Retinal pigment epithelial cell (primary cell): ENCODE measurements at places on chromosomes 16 and 17.

GRCh38 chr17:15412606-15413005, 54.8 kb downstream of the CDRT4 start:
- DNase-seq = no peak

- DNase-seq = no peak
Measured at GRCh38 chr16:53053967-53054669, 673 bp upstream of the CHD9 start.

GRCh38 chr17:43803758-43804157, 23.5 kb downstream of the CFAP97D1 start:
- no peak for DNase-seq

- DNase-seq = no peak
Measured at GRCh38 chr17:8059131-8059530, 20.3 kb downstream of the ALOX15B start.

DNA sequence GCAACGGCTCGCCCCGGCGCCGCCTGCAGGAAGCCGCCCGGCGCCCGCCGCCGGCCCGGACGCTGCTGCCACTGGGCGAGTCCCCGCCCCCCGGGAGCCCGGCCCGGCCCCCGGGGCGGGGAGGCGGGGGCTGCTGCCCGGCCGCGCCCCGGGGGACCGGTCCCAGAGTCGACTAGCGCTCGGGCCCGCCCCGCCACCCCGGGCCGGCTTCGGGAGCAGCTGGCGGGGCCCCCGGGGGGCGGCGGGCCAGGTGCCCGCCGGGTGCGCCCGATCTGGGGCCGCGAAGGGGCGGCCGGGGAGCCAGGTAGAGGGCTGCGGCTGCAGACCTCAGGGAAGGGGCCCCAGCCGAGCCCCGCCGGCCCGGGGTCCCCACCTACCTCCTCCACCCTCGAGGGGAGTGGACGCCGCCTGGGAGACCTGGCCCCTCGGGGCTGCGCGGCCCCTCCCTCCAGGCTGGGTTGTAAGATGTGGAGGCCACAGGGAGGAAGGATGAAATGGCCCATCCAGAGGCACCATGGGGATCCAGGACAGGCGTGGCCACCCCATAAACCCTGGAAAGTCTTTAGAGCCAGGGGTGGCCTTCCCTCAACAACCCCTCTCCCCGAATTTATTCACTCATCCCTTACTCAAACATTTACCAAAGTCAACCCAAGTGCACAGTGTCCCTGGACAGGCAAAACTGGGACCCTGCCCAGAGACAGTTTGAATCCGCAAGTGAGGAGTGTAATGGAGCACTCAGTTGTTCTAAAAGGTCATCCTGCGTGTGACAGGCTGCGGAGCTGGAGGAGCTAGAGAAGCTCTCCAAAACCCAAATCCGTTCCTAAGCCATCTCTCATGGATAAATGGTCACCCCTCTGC, at the start of gene CDYL2:
Gene CDYL2, minus strand, starts transcription at position 73 of the 858 bp plus-strand sequence. CDS start 425 bp downstream, outside the sequence.
- no peak for DNase-seq

GRCh38 chr17:78889531-78889930, 13.5 kb downstream of the CEP295NL start:
- no peak for DNase-seq

GRCh38 chr17:77738751-77739531, 219.6 kb upstream of the TNRC6C start:
- no peak for DNase-seq

GRCh38 chr16:83338941-83339340, 468.8 kb upstream of the HSBP1 start:
- no peak for DNase-seq

DNA sequence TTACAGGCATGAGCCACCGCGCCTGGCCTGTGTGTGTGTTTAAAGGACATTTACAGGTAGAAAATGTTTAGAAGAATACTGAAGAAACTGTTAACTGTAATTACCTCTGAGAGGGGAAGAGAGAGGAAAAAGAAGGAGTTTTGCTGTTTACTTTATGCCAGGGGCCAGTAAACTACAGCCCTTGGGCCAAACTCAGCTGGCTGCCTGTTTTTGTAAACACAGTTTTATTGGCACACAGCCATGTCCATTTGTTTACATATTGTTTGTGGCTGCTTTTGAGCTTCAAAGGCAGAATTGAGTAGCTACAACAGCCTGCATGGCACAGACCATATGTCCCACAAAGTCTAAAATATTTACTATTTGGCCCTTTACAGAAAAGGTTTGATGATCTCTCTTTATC, 76.4 kb downstream of the GPR139 start:
- DNase-seq = no peak

GRCh38 chr17:73722165-73722564, 77.9 kb upstream of the SDK2 start:
- DNase-seq = no peak

DNA sequence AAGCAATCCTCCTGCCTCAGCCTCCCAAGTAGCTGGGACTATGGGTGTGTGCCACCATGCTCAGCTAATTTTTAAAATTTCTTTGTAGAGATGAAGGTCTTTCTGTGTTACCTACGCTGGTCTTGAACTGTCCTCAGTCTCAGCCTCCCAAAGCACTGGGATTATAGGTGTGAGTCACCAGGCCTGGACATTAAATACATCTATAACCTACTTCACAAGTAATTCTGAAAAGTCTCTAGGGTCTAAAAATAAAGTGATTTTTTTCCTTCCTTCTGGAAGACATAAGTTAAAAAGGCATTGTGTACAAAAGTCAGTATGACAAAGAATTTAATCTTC, 118.3 kb downstream of the PARN start:
- no peak for DNase-seq

GRCh38 chr16:83402967-83403366, 404.8 kb upstream of the HSBP1 start:
- peak; percentile 11 for DNase-seq

DNA sequence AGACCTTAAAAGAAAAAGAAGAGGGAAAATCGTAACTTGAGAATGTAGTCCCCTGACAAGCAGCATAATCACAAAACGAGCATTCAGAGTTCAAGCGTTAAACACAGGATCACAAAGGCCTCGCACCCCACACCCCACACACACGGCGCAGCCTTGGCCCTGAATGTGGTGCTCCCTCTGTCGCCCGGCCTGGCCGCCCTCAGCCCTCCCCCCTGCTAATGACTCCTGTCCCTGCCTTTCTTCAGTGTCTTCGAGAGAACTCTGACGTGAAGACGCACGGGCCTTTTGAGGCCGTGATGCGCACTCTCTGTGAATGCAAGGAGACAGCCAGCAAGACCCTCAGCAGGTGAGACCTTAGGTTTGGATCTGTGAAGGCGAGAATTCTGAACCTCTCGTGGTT, 47.5 kb upstream of the ENDOV start:
- no peak for DNase-seq

GRCh38 chr17:44628243-44629188, 27.8 kb upstream of the MEIOC start:
- peak; percentile 38 for DNase-seq

DNA sequence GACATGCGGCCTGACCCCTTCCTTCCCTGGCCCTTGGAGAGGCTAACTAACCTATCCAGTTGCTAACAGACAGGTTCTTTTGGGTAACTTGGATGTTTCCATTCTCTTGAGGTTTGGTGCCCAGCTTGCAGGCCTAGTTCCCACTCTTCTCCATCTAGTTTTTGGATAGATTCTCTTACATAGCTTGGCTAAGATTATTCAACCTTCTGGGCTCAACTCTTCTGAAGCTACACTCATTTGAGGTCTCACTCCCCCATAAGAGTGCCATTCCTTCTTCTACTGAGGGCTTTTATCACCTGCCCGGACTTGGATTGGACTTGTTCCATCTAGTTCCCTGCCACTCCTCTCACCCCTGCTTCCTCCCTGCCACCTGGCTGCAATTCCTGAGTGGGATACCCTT, 44.1 kb upstream of the MARCHF10 start:
- no peak for DNase-seq

- DNase-seq = no peak
Measured at GRCh38 chr17:13885953-13886889, 183.1 kb upstream of the COX10 start.

DNA sequence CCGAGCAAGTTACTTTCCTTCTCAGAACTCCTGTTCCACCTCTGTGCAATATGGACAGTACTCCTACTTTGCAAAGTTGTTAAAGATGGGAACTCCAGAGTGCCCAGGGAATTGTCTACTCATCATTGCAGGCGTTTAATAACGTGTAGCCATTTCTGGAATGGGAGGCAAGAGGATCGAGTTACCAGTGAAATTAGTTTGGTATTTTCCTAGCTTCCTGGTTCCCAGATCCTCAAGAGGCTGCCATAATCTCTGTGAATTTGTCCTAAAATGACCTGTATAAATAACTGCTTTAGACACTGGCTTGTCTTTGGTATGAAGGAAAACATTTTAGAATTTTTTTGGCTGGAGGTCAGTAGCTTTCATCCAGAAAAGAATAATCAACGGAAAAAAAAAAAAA, 27.7 kb downstream of the WWOX start:
- no peak for DNase-seq

DNA sequence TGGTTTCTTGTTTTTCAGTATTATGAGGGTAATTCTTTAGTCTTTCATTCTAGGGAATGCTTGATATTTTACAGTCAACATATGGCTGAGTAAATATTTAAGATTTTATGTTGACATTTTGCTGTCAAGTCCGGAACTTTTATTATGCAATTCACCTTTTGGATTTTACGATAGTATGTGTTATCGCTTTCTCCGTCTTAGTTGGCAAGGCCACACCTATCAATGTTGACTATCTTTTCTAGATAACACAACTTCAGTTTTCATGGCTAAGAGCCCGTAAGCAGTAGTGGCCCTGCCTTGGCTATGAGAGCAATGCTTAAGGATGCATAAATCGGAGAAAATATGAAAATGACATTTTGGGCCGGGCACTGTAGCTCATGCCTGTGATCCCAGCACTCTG, 39.5 kb upstream of the CDH13 start:
- no peak for DNase-seq

- no peak for DNase-seq
Measured at GRCh38 chr17:15000661-15001060, 264.5 kb downstream of the PMP22 start.

GRCh38 chr16:86216591-86216990, 293.7 kb upstream of the FOXF1 start:
- no peak for DNase-seq

- no peak for DNase-seq
Measured at GRCh38 chr17:60086818-60087591, 8.3 kb upstream of the HEATR6 start.

DNA sequence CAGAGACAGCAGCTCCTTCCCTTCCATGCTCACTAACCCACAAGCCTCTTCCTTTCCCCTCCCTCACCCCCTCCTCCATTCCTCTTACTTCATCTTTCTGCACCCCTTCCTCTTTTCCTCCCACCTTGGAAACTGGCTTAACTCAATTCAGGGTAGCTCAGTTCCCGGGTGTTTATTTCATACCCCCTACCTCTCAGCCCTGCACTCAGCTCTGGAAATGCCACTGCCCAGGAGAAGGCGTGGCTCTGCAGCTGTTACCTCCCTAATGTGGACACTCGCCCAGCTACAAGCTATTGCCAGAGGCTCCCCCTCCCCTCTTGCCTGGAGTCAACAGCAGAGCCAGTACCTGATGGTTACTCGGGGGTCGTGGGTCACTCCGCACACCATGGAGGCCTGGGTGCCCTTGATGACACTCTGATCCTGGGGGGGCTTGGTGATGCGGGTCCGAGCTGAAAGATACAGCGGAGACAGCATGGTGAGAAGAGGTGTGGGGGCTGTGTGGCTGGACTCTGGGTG, 118.4 kb upstream of the CDC42EP4 start:
- DNase-seq = no peak

DNA sequence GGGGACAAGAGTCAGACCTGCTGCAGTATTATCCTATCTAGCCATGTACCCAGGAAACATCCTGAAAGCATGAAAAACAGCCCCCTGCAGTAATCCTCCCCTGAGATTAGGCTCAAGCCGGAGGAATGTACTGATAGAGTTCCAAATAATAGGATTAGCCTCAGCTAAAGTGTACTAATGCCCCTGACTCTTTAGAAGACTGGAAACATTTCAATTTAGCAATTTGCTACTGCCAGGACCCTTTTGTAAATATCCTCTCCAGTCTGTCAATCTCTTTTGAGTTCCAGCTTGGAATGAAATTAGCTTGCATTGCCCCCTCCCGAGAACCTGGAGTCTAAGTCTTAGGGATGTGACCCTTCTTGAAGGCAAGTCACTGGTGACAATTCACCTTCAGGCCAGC, 110.8 kb upstream of the DNAH9 start:
- DNase-seq = no peak

GRCh38 chr17:13478326-13478830, 123.4 kb downstream of the HS3ST3A1 start:
- no peak for DNase-seq
